PC-9 (cell line): ENCODE measurements at places on chromosomes 13 and 19.

- no peaks in the 10 kb centered on the region for H3K27me3 ChIP-seq
- no peak for DNase-seq
- no peaks in the 10 kb centered on the region for H3K4me1 ChIP-seq
Measured at GRCh38 chr19:1373534-1374249, 10.0 kb upstream of the NDUFS7 start.

GRCh38 chr19:662207-662961 lies 630 bp downstream of the RNF126 start:
- H3K27me3 ChIP-seq = no peaks in the 10 kb centered on the region
- peak overlapping the region; percentile 99 for H3K4me3 ChIP-seq
- H3K27ac ChIP-seq = peak overlapping the region; percentile 61
- H3K4me1 ChIP-seq = peaks cover 14% of the 10 kb centered on the region
- H3K36me3 ChIP-seq = 0 out of 2 replicates have a peak, but pooled peaks cover 4% of the 10 kb centered on the region

- no peak overlapping the region for H3K4me3 ChIP-seq
- peaks cover 10% of the 10 kb centered on the region; the same call in 1 of the 2 replicates for H3K4me1 ChIP-seq
- no peaks in the 10 kb centered on the region for H3K36me3 ChIP-seq
- no peaks in the 10 kb centered on the region for H3K27me3 ChIP-seq
Measured at GRCh38 chr19:5578097-5578846, 10.5 kb upstream of the TINCR start.

- H3K36me3 ChIP-seq = no peaks in the 10 kb centered on the region
- DNase-seq = no peak
- H3K4me3 ChIP-seq = no peak overlapping the region
- H3K4me1 ChIP-seq = no peaks in the 10 kb centered on the region
Measured at GRCh38 chr13:58804832-58805231, 1173.3 kb downstream of the PCDH17 start.

DNA sequence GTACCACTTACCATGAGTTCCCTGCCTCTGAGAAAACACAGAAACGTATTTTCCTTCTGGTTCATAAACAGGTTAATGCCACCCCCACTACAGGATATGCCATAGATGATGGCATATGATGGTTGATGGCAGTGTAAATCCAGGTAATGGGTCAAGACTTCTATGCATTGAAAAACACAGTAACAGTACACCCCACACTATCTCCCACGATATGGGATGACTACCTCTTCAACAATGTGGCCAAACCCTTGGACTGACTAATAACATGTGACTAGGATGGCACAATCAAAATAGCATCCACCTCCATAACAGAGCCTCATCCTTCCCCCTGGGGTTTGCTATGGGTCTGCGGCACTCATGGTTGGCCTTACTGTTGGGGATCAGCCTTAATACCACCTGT lies 22.0 kb downstream of the ZNF235 start:
- no peaks in the 10 kb centered on the region for H3K27me3 ChIP-seq
- H3K27ac ChIP-seq = no peak overlapping the region
- no peak for DNase-seq

- DNase-seq = no peak
- H3K4me3 ChIP-seq = no peak overlapping the region
- no peaks in the 10 kb centered on the region for H3K36me3 ChIP-seq
- peaks cover 24% of the 10 kb centered on the region for H3K27me3 ChIP-seq
- H3K4me1 ChIP-seq = no peaks in the 10 kb centered on the region
- no peak overlapping the region for H3K27ac ChIP-seq
Measured at GRCh38 chr13:21657538-21657937, 13.3 kb upstream of the FGF9 start.

DNA sequence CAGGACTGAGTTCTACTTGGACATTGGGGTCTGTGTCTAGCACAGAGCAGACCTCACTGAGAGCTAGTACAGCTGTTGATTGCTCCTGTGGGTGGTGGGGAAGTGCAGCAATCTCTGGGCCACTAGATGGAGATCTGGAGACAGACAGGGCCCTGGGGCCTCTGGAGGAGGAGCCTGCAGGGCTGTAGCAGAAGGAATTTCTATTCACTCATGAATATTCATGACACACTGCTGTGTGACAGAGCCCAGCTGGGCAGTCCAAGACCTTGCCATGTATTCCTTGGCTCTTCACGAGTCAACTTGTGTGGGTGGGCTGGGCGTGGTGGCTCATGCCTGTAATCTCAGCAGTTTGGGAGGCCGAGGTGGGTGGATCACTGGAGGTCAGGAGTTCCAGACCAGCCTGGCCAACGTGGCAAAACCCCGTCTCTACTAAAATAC lies 37.5 kb downstream of the SUGP2 start:
- no peaks in the 10 kb centered on the region for H3K27me3 ChIP-seq
- no peak overlapping the region for H3K4me3 ChIP-seq
- H3K36me3 ChIP-seq = peaks cover 14% of the 10 kb centered on the region; the same call in 1 of the 2 replicates
- H3K27ac ChIP-seq = no peak overlapping the region
- peaks cover 3% of the 10 kb centered on the region; the same call in 1 of the 2 replicates for H3K4me1 ChIP-seq

DNA sequence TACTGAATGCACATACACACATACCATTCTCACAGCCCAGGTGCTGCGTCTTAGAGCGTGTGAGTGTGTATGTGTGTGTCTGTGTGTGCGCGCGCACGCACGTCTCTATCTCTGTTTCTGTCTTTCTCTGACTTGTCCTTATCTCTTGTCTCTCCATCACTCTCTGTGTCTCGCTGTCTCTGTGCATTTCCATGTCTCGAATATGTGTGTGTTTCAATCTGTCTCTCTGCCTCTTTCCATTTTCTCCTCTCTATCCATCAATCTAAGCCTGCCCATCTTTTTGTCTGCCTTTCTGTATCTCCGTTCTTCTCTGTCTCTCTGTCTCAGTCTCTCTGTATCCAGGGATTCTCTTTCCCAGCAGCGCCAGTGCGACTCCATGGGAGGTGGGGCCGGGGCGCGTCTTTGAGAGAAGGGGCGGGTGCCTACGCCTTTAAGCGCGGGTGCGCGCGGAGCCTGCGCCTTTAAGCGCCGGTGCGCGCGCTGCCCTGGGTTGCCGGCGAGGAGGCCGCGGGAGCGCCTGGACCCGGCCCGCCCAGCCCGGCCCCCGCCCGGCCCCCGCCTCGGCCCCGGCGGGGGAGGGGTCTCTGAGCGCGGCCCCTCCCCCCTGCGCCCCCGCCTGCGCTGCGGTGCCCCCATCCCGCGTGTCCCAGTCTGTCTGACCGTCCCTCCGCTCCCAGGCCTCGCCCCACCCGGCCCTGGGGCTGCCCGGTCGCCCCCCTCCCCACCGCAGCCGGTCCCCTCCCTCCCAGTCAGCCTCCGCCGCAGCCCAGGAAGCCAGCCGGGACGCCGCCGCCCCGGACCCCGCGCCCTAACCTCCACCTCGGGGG lies at the start of gene LRFN3:
LRFN3 (plus strand) TSS at position 464 of the 827 bp plus-strand sequence. CDS start 3,052 bp downstream, outside the sequence.
- no peaks in the 10 kb centered on the region for H3K27me3 ChIP-seq
- no peaks in the 10 kb centered on the region for H3K36me3 ChIP-seq
- no peak for DNase-seq

DNA sequence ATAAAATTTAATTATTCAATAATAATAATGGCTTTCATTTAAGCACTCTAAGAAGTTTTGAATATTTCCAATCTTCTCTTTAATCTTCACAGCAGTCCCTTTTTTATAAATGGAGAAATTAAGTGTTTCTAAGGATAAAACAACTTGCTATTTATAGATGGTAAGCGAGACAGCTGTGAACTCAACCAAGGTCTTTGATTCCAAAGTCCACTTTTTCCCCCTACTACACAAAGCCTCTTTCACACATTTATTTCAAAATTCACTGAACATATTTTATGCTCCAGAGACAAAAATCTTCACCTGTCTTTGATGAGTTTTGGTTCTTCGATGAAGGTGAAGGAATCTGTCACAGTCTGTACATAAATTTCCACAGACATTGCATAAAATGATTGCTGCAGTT lies 34.4 kb upstream of the FBXL3 start:
- H3K27me3 ChIP-seq = no peaks in the 10 kb centered on the region
- 0 out of 2 replicates have a peak, but pooled peaks cover 5% of the 10 kb centered on the region for H3K36me3 ChIP-seq
- H3K27ac ChIP-seq = no peak overlapping the region
- DNase-seq = no peak
- no peaks in the 10 kb centered on the region for H3K4me1 ChIP-seq

- peak; percentile 2 for DNase-seq
- H3K4me3 ChIP-seq = no peak overlapping the region
- H3K4me1 ChIP-seq = no peaks in the 10 kb centered on the region
- no peak overlapping the region for H3K27ac ChIP-seq
- no peaks in the 10 kb centered on the region for H3K27me3 ChIP-seq
Measured at GRCh38 chr13:100611678-100612492, 23.3 kb upstream of the GGACT start.

GRCh38 chr13:27644302-27644701 lies 22.6 kb downstream of the POLR1D start:
- H3K27ac ChIP-seq = no peak overlapping the region
- DNase-seq = no peak
- peaks cover 17% of the 10 kb centered on the region for H3K36me3 ChIP-seq

GRCh38 chr13:68257111-68257842 lies 1027.1 kb upstream of the PCDH9 start:
- no peaks in the 10 kb centered on the region for H3K36me3 ChIP-seq
- H3K27ac ChIP-seq = no peak overlapping the region
- H3K4me1 ChIP-seq = no peaks in the 10 kb centered on the region
- no peaks in the 10 kb centered on the region for H3K27me3 ChIP-seq

DNA sequence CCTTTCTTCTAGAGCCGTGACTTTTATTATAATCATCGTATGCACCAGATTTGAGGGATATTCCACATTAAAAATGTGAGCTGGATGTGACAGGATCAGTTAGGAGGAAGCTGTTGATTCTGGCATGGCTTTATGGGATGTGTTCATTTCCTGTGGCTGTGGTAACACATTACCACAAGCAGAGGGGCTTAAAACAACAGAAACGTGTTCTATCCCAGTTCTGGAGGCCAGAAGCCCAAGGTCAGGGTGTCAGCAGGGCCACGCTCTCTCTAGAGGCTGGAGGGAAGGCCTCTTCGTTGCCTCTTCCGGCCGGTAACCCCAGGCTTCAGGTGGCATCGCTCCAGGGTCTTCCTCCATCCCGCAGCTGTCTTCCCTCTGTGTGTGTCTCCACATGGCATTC lies 14.5 kb downstream of the MED25 start:
- no peaks in the 10 kb centered on the region for H3K4me1 ChIP-seq
- H3K4me3 ChIP-seq = no peak overlapping the region
- DNase-seq = no peak
- H3K27ac ChIP-seq = no peak overlapping the region
- H3K36me3 ChIP-seq = 0 out of 2 replicates have a peak, but pooled peaks cover 5% of the 10 kb centered on the region

DNA sequence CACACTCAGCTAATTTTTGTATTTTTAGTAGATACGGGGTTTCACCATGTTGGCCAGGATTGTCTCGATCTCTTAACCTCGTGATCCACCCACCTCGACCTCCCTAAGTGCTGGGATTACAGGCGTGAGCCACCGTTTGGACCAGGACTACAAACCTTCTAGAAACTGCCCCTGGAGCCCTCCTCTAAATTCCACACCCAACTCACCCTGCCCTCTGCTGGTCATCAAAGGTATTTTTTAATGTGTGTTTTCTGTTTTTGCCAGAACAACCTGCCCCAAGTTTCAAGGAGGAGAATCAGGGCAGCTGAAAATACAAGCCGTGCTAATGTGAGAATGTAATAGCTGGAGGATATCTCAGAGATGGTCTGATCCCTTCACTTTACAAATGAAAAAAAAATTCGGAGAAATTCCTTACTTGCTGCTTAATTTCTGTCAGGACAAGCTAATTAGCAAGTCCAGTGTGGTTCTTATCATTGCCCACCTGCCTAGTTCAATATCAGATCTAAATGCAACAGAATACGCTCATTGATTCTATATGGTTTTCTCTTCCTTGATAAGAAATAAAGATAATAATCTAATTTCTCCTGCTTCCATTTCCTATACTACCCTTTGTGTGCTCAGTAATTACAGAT lies 4.1 kb downstream of the ATP8A2 start:
- DNase-seq = no peak
- no peak overlapping the region for H3K4me3 ChIP-seq
- no peaks in the 10 kb centered on the region for H3K4me1 ChIP-seq
- no peaks in the 10 kb centered on the region for H3K36me3 ChIP-seq

DNA sequence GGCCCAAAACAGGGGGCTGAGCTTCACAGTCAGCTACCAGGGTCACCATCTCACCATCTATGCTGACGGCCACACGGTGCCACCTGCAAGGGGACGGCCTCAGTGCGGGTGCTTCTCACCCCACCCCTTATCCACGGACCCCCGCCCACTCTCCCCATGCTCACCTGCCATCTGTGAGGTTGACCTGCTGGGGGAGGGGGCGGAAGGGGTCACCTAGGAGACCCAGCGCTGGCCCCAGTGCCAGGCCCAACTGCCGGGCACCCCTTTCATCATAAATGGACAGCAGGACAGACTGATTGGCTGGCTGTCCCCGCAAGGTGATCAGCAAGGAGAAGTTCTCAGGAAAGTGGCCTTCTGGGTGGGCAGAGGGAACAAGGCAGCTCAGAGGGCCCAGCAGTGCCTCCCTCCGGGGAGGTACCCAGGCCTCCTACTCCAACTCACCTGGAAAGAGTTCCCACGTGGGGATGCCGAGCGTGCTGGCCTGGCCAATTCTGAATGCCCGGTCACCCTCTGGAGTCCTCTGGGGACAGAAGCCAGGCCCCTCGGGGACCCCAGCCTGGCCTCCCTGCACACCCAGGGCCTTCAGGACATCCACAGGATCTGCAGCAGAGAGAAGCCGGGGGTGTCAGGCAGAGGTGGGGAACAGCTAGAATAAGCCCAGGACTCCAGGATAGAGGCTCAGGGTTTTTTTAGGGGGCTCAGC lies 4.5 kb downstream of the COL5A3 start:
- H3K27me3 ChIP-seq = peaks cover 79% of the 10 kb centered on the region
- no peak for DNase-seq
- H3K36me3 ChIP-seq = no peaks in the 10 kb centered on the region
- no peak overlapping the region for H3K4me3 ChIP-seq

DNA sequence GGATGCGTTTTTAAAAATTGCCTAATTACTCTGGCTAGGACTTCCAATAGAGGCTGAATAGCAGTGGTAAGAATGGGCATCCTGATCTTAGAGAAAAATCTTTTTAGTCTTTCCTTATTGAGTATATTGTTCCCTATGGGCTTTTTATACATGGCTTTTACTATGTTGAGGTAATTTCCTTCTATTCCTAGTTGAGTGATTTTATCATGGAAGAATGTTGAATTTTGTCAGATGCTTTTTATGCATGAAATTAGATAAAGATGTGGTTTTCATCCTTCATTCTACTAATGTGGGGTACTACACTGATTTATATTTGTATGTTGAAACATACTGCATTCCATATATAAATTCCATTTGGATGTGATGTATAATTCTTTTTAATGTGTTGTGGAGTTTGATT lies 2673.8 kb downstream of the PCDH9 start:
- no peaks in the 10 kb centered on the region for H3K36me3 ChIP-seq
- no peak overlapping the region for H3K4me3 ChIP-seq
- no peaks in the 10 kb centered on the region for H3K27me3 ChIP-seq
- H3K4me1 ChIP-seq = no peaks in the 10 kb centered on the region

DNA sequence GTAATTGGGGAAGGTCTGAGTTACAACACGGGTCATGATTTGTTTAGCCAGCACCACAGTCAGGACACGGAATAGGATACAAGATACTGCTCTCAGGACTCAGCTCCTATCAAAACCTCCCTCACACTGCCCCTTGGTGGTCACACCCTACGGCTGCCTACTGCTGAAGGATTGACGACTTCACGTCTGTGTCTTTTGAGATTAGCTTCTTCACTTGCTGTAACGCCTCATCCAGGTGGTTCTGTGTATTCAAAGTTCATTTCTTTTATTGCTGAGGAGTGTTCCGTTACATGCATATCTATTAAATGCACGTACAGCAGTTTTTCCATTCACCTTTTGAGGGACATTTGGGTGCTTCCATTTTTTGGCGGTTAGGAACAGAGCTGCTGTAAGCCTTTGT lies 46.3 kb downstream of the URI1 start:
- H3K4me3 ChIP-seq = no peak overlapping the region
- no peak for DNase-seq
- H3K36me3 ChIP-seq = peaks cover 10% of the 10 kb centered on the region; the same call in 1 of the 2 replicates
- no peaks in the 10 kb centered on the region for H3K4me1 ChIP-seq
- H3K27ac ChIP-seq = no peak overlapping the region
- no peaks in the 10 kb centered on the region for H3K27me3 ChIP-seq
